Fibroblast of pulmonary artery (primary cell): ENCODE measurements at places on chromosomes 6 and 20.
A peak's percentile ranks its signal among the peaks of the same experiment; 100 is the strongest.

- peak; percentile 97 for DNase-seq
Observed at GRCh38 chr6:129490521-129491255, 219.3 kb downstream of the ARHGAP18 start.

- DNase-seq: no peak
Observed at GRCh38 chr20:15922556-15922955, 650.7 kb downstream of the KIF16B start.

DNA sequence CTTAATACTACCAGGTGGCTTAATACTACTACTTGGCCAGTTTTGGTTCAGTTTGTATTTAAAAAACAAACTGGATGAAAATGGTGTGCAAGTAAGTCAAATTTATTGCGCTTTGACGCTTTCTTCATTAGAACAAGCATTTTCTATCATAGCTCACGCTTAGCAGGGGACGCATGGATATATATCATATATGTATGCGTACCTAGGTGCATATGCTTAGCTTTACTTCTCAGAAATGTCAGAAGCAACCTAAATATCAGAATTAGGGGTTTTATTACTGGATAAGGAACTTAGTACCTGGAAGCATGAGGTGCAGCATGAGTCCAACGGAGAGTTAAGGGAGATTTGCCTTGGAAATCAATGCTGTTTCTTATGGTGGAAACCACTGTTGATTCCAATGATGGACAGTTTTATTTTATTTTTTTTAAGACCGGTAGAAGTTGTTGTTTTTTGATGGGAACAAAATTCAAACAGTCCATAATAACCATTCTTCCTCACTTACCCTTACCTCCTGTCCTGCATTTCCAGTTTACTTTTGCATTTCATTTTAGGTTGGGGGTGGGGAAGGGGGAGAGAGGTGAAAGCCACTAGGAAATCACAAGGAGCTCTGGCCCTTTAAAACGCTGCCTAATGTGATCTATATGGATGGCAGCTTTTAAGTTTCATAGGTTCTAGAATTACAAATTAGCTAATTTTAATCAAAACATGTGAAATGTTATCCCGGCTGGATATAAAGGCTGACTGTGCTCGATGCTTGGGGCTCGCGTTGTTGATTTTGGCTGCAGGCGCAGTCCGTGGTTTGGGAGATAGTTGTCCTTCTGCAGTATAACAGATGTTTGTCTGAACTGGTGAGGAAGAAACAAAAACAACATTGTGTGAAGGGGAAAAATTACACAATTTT, 2.1 kb downstream of the SOBP start:
- DNase-seq: peak; percentile 76

- no peak for DNase-seq
Observed at GRCh38 chr6:133132466-133132971, 108.6 kb upstream of the EYA4 start.

DNA sequence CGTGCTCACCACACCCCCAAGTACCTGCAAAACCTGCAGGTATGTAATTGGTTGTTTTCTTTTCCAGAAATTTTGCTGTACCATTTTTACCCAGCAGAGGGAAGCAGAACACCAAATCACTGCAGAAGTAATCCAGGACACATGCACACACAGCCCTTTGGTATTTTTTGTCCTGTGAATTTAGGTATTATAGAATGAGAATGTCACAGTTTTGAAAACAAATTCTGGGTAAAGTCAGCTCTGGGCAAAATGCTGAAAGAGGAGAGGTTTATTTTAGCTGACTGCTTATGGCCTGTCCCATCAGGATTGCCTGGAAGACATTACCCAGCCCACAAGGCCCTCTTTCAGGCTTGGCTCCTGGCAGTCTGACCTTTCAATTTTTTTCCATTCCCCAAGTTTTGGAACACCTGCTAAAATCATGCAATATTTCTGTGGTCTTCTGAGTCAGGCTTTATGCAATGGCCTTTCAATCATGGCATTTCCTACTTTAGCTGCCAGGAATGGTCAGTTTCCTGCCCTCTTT, 3.5 kb upstream of the EFHC1 start:
- DNase-seq: peak; percentile 80
